ENCODE measurements at places on chromosomes 7 and 10.

- DNase-seq = no peak
Measured at GRCh38 chr10:106341356-106341755, 823.1 kb downstream of the SORCS1 start.

DNA sequence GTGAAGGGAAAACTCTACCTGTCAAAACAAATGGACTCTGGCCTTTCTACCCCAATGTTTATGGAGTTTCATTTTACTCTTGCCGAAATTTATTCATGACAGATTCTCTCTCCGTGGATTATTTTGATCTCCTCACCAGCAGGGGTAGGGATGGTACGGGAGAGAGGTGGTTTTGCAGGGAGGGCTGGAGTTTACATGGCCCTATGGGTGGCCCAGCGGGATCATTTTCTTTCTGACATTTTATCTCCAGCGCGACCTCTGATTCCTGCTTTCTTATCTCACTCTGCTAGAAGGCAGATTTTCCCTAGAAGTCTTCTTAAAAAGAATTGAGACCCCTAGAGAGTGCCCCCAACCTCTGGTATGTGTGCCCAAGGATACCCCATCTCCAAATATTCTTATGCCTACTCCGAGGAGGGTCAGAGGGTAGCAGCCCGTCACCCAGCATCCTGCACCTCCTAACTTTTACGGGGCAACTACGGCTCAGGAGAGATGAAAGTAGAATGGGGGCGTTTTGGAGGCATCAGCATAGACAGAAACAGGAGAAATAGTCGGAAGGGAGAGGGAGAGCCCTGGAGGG is 10.1 kb upstream of the GATA3 start:
- no peak for DNase-seq

- no peak for DNase-seq
Measured at GRCh38 chr10:119500821-119501220, 41.7 kb downstream of the RGS10 start.

- DNase-seq = no peak
Measured at GRCh38 chr7:12458520-12459131, 55.0 kb upstream of the VWDE start.

- no peak for DNase-seq
Measured at GRCh38 chr10:96044736-96045135, 1.4 kb downstream of the CCNJ start.

Measured in stimulated activated CD4-positive, alpha-beta T cell treated with anti-CD3 and anti-CD28 coated beads, Interleukin-2, amount 100 ng/mL, for 48 hours (primary cell).